ENCODE measurements at places on chromosomes 7 and 10.

DNA sequence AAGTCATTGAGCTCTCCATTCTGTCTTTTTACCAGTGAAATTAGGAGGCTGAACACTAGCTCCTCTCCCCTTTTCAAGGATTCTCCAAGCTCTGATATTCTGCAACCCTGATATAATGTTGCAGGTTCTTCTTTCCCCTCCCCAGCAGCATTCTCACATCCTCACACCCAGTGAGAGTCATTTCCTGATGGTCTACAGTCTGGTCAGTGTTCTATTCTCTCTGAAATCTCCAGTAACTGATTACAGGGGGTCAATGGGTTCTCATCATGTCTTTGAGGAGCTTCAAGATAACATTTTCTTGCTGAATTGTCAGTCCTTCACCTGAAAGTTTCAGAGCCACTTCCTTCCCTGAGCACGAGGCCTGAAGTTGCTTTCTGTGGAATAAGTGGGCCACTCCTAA is 299.4 kb downstream of the PTEN start:
- no peak for DNase-seq

DNA sequence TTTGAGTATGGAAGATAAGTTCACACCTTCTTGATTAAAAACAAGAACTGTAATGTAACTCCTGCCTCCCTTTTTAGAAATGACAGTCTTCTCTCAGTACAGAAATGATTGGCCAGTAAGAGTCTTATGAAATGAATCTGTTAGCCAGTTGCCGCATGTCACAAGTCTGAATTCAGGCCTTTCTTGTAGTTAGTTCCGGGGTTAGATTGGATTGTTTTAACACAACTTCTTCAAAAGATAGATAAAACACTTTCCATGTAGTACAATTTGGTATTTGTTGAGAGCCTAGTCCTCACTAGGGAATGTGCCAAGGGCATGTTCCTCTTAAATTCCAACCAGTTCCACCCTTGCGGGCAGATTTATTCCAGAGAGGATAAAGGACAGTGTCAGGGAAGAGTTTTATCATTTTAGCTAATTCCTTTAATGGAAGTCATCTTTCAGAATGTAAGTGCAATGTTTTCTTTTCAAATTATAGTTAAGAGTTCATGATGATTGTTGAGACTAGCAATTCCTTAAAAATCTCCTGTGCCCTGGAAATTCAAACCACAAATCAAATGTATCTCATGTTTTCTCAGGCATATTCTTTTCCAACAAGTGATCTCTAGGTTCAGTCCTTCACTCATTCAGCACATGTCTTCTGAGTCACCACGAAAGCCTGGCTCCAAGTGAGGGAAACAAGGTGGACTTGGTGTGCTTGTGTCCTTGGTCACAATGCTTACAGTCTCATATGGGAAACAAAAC is 4.1 kb downstream of the FHIP2A start:
- no peak for DNase-seq

DNA sequence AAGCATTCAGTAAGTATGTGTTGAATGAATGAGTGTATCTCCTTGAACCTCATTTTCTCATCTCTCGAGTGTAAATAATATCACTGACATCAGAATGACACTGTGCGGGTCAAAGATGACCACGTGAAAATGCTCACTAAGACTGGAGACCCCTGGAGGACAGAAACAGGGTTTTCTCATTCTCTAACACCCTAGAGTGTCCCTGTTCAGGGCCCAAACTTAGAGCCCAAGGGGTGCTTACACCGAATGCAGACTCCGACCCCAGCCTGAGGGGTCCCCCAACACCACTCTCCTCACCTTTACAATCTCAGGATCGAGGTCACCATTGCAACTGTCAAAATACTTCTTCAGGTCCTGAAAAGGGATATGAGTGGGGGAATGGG is 1.4 kb downstream of the CDK5 start:
- no peak for DNase-seq

DNA sequence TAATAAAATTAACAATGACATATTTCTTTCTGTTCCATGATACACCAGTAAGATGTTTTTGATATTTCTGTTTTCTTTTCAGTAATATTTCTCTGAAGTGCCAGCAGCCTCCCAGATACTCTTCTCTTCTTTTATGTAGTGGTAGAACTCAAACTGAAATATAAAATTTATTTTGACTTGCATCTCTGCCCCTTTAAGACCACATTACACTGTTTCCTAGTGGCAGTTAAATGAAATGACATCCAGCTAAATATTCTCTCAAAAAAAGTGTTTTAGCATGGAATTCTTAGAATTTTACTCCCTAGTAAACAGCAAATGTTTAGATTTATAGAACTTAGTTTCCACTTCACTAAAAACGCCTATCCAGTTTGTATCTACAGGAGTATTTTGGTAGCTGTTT is 237.2 kb upstream of the MTPN start:
- DNase-seq = no peak
